ENCODE measurements at places on chromosomes 2 and 18. TPM values are rescaled to one million over a fixed set of nuclear protein-coding genes. Genes with fewer than 3 reads are reported as not detected.

DNA sequence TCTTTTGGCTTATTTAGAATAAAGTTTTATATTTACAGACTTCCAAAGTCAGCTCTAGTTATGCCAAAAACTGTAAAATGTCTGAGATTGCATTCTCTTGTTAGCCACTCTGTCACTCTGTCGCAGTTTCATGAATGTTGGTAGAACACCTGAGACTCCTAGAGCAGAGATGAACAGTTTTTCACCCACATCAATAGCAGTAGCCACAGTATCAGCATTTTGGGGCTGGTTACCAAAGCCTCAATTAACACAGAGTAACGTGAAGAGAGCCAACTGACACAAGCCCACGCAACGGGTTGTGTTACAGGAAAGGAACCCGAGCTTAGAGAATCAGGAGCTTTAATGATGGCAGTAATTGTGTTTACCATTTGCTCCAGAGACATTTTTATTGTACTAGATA, 443.0 kb upstream of the SLC39A10 start:
- no peaks in the 10 kb centered on the region for H3K4me1 ChIP-seq
- H3K36me3 ChIP-seq: no peaks in the 10 kb centered on the region
- no peaks in the 10 kb centered on the region for H3K27me3 ChIP-seq
- no peak overlapping the region for H3K4me3 ChIP-seq
- H3K27ac ChIP-seq: no peak overlapping the region

- no peak overlapping the region for H3K27ac ChIP-seq
- no peaks in the 10 kb centered on the region for H3K27me3 ChIP-seq
- H3K4me1 ChIP-seq: no peaks in the 10 kb centered on the region
- no peak overlapping the region for H3K4me3 ChIP-seq
Measured at GRCh38 chr18:56986829-56987228, 160.1 kb upstream of the BOD1L2 start.

DNA sequence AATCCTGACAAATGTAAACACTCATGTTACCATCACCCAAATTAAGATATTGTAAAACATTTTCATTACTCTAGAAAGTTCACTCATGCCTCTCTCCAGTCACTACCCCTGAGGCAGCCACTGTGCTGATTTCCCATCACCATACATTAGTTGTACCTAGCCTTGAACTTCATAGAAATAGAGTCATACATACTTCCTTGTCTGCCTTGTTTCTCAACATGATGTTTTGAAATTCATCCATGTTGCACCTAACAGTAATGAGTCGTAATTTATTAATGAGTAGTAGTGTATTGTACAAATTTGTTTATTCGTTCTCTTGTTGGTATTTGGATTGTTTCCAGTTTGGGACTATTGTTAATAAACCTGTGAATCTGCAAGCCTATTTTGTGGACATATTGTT, 49.0 kb upstream of the TWSG1 start:
- no peak for DNase-seq
- H3K36me3 ChIP-seq: peaks cover 34% of the 10 kb centered on the region
- no peaks in the 10 kb centered on the region for H3K4me1 ChIP-seq

ABCB11 gene
- total RNA-seq: not detected

DNA sequence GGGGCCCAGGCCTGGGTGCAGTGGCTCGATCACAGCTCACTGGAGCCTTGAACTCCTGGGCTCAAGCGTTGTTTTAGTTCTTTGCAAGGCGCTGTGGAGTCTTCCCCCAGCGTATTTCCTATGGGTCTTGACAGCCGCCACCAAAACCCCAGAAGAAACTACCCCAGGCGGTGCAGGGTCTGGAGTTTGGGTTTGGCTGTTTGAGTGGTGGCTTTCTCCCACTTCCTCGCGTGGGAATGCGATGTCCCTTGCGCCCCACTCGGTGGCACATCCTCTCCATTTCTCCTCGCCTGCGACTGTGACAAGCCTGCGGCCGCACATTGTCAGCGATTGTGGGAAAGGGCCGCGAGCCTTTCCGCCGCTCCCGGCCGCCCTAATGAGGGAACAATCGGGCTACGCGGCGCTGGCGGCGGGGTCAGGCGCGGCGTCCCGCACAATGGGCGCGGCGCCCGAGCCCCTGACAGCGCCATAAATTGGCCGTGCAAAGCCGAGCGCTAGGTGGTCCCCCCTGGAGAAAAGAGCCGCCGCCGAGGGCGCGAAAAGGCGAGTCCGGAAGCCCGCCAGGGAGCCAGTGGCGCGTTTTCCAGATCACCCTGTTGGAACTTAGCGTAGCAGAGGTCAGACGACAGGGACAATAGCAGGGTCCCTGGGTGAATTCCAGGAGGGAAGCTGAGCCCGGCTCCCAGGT, 194.9 kb upstream of the POU3F3 start:
- H3K27ac ChIP-seq: peak overlapping the region; percentile 38
- H3K4me3 ChIP-seq: peak overlapping the region; percentile 20
- no peaks in the 10 kb centered on the region for H3K36me3 ChIP-seq
- DNase-seq: peak; percentile 17
- peaks cover 3% of the 10 kb centered on the region for H3K4me1 ChIP-seq

UBE2E3 gene
- 50.7 TPM for total RNA-seq

DNA sequence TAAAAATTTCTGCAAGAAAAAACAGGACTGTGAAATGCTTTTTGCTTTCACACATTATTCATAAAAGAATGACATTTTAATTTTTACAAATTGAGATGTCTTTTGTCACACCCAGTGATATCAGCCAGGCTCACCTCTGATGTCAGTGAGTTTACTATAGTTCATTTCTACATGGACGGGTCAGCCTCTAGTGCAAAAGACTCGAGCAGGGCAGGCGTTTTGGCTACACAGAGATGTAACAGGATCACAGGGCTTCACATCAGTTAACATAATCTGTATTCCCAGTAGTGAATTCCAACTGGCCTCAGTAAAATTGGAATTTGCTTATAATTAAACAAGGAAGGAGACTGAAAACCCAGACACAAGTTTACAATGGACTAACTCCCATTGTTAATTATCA, 275.6 kb upstream of the ZSWIM2 start:
- no peak overlapping the region for H3K27ac ChIP-seq
- no peak for DNase-seq
- no peaks in the 10 kb centered on the region for H3K36me3 ChIP-seq
- no peaks in the 10 kb centered on the region for H3K27me3 ChIP-seq
- H3K4me1 ChIP-seq: no peaks in the 10 kb centered on the region

DNA sequence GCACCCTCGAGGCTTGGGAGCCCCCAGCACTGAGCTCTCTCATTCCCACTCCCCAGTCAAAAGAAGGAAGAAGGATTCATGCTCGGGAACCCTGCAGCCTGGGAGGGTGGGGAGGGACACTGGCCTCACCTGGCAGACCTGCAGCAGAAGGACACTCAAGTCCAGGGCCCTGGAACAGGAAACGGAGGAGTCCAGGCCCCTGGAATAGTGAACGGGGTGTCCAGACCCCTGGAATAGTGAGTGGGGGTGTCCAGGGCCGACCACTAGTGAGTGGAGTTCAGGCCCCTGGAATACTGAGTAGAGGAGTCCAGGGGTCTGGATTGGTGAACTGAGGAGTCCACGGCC, 292.5 kb downstream of the NDUFA10 start:
- no peak for DNase-seq
- H3K27ac ChIP-seq: no peak overlapping the region
- no peaks in the 10 kb centered on the region for H3K4me1 ChIP-seq
- peaks cover 22% of the 10 kb centered on the region for H3K27me3 ChIP-seq
- H3K4me3 ChIP-seq: no peak overlapping the region

CCDC102B gene
- total RNA-seq: 4.0 TPM
